HS-5 (cell line): ENCODE measurements at places on chromosomes 3 and 15.

- DNase-seq: no peak
These were observed 18.7 kb upstream of the APH1B start for GRCh38 chr15:63258658-63259057.

GRCh38 chr15:96217983-96218382 lies 112.5 kb upstream of the NR2F2 start:
- no peak for DNase-seq

DNA sequence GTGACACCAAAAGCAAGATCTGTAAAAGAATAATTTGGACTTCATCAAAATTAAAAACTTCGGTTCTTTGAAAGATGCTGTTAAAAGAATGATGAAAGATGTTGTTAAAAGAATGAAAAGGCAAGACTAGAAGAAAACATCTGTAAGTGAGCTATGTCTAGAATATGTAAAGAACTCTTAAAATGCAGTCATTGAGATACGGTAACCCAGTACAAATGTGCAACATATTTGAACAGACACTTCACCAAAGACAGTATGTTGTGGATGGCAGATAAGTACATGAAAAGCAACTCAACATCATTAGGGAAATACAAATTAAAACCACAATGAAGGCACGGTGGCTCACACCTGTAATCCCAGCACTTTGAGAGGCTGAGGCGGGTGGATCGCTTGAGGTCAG lies 139.5 kb downstream of the LRIG1 start:
- no peak for DNase-seq

DNA sequence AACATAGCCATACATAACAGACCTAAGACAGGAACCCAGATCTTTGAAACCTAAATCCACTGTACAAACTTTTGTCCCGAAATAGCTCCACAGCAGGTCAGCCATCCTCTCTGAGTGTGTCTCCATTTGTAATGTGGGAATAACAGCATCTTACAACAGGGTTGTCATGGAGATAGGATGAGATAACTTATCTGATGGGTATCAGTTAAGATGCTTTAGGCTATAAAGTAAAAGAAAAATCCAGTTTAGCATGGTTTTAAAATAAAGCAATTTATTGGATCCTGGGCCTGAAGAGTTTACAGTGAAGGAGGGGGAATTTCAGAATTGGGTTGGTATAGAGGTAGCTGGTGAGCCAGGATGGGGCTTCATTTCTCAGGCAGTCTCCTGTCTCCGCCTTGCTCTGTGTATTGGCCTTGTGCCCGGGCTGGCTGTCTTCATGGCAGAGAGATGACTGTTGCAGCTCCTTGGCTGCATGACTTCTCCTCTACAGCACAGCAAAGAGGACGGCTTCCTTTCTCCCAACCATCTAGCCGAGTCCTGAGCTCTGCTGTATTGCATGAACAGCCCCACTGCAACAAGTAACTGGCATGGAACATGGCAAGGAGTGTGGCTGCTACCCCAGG lies 131.9 kb upstream of the PROK2 start:
- no peak for DNase-seq

- DNase-seq: peak; percentile 49
These were observed 499 bp downstream of the RABL3 start for GRCh38 chr3:120741837-120742197.

- DNase-seq: no peak
These were observed 51.7 kb downstream of the BOC start for GRCh38 chr3:113263020-113263419.

DNA sequence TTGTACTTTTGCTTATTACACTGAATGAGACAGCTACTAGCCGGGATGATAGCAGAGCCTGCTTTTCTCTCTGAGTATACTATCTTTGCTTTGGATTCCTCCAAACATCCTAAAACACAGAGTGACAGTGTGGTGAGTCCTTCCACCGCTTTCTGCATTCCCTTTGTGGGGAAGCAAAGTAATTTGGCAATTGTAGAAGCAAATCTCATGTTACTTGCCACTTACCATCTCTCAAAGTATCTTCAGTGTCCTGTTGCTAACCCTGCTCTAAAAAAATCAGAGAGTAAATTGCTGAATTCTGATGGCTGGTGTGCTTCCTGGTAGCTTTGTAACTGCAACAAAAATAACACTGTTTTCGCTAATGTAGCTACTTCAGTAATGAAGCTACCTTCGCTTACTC lies 92.4 kb upstream of the LRRFIP2 start:
- DNase-seq: no peak

GRCh38 chr15:36497901-36498300 lies 81.5 kb upstream of the CDIN1 start:
- DNase-seq: no peak

GRCh38 chr15:38748710-38749109 lies 184.1 kb upstream of the RASGRP1 start:
- no peak for DNase-seq

DNA sequence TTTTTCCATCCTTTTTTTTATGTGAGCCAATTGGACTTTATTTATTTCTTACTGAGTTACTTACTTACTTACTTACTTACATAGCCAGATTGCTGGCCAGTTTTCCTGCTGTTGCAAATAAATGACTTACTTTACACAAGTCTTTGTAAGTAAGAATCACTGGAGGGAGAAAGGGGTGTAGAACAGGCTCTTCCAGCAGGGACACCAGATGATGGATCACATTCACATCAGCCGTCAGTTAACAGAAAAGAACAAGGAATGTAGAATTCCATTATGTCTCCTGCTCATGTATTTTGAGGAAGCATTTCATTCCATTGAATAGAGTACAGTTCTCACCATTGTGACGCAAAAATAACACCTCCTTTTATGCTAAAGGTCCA lies 188.6 kb downstream of the FNDC3B start:
- no peak for DNase-seq

- DNase-seq: no peak
These were observed 252.7 kb upstream of the ZPLD1 start for GRCh38 chr3:102182162-102182561.

- no peak for DNase-seq
These were observed 17.3 kb downstream of the PLS1 start for GRCh38 chr3:142613491-142613890.

DNA sequence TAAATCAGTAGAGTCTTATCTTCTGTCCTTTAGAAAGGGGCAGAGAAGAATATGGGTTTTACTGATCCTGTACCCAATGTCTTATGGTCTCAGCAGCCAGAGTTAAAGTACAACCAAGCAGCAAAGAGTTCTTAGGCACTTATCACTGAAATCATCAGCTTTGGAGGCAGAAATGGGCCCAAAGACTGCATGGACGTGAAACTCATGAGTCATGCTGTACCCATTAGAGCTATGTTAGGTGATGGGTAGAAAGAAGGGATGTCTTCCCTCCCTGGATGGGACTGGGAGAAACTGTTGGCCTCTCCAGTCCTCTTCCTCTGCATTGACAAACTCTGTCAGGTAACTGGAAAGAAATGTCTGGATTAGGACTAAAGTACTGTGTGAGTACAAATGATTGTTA lies 63.4 kb downstream of the EOMES start:
- no peak for DNase-seq

DNA sequence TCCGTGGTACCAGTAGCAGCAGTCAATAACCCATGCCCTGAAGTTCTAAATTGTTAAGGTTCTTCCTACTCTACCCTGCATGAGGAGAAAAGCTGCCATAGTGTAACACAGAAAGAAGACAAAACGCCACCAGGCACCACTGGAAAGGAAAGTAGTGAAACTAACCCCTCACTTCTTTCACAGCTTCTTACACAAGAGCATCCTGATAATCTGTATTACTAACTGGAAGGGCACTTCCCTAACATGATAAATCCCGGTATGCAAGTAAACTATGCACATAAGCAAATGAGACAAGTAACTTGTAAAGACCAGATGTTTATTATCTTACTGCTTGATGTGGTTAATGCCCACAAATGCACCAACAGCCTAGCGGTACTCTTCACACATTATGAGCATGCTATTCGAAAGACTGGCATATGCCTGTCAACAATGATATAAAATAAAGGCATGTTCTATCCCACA lies 141.3 kb downstream of the ADAM10 start:
- DNase-seq: peak; percentile 48

- no peak for DNase-seq
These were observed 39.3 kb downstream of the SLITRK3 start for GRCh38 chr3:165156757-165157420.

GRCh38 chr3:105938806-105939205 lies 70.0 kb upstream of the CBLB start:
- no peak for DNase-seq

DNA sequence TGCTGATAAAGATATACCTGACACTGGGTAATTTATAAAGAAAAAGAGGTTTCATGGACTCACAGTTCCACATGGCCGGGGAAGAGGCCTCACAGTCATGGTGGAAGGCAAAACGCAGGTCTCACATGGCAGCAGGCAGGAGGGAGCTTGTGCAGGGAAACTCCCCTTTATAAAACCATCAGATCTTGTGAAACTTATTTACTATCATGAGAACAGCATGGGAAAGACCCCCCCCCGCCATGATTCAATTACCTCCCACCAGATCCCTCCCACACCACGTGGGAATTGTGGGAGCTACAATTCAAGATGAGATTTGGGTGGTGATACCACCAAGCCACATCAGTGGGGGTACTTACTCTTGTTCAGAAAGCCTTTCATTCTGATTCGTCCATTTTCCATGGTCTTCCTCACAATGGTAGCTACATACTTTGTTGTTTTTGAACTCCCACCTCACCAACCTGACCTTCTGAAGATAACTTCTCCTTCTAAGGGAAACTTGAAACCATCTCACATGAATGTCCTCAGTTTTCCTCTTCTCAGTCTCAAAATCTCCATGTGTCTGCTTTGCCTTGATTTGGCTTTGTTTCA lies 275.6 kb upstream of the PROK2 start:
- no peak for DNase-seq

- peak; percentile 100 for DNase-seq
These were observed 13.5 kb downstream of the PTPRG start for GRCh38 chr3:61574854-61575253.

DNA sequence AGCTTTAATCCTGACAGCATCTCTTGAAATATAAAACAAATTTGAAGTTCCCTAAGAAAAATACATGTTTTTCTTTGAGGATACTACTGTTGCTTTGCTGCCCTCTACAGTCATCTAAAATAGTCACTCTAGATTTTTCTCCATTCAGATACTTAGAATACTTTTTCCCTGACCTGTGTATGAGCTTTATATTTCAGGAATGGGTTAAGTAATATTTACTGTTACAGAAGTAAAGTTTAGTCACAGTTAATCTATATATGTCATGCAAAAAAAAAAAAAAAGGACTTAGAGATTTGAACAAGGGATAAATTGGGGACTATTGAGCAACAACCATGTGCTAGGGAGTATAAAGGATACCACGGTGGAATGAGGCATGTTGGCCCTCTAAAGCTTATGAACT lies 8.8 kb downstream of the NECTIN3 start:
- peak; percentile 72 for DNase-seq

GRCh38 chr15:100901296-100901695 lies 17.9 kb upstream of the LRRK1 start:
- DNase-seq: no peak

DNA sequence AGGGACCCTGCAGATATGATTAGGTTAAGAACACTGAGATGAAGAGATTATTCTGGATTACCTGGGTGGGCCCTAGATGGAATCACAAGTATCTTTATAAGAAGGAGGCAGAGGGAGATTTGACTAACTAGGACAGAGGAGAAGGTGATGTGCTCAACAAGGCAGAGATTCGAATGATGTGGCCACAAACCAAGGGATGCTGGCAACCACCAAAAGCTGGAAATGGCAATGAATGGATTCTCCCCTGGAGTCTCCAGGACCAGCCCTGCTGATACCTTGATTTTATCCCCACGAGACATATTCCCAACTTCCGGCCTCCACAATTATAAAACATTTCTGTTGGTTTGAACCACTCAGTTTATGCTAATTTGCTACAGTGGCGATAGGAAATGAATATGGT lies 42.9 kb downstream of the RGMA start:
- no peak for DNase-seq

DNA sequence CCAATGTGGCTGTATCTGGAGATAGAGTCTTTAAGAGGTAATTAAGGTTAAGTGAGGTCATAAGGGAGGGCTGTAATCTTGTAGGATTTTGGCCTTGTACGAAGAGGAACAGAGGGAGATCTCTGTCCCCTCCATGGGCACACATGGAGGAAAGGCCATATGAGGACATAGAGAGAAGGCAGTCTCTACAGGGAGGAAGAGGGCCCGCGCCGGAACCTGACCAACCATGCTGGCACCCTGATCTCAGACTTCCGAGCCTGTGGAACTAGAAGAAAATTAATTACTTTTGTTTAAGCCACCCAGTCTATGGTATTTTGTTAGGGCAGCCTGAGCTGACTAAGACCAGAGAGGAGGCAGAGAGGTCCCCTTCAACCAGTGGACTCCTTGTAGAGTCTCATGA lies 17.7 kb upstream of the MRPS22 start:
- DNase-seq: no peak

DNA sequence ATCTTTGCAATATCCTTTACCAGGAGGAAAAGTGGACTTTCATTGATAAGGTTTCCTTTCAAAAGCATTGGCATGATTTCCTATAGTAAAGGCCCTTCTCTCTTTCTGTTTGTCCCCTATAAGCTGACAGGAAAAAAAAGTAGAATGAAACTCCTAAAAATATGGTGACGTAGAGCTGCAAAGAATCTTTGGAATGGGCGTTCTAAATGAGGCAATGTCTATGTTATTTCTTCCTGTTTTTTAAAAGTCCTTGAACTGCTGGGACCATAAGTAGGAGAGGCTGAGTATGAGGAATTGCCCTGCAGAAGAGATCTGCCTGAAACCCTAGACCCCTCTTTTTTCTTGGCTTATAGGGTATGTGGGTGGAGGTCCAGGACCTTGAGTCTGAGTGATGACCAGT lies 17.2 kb downstream of the ST3GAL6 start:
- no peak for DNase-seq

DNA sequence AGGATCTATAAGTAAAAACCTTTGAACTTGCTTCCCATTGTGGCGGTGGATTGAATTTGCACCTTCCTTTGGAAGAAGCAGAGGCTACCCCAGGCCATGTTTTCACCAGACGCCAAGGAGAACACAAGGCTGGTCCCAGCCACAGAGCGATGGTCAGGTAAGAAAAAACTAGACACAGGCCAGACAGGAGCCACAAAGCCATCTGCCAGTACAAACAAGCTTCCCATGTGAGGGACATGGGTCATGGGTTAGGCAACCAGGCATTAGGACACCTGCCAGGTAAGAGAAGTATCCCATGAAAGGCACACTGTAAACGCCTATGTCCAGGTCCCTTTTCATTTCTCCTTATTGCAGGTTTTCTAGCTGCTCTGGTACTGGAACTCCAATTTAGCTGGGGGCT lies 190.2 kb downstream of the KLF13 start:
- DNase-seq: no peak

- DNase-seq: no peak
These were observed 12.4 kb downstream of the PCCB start for GRCh38 chr3:136262559-136262958.

DNA sequence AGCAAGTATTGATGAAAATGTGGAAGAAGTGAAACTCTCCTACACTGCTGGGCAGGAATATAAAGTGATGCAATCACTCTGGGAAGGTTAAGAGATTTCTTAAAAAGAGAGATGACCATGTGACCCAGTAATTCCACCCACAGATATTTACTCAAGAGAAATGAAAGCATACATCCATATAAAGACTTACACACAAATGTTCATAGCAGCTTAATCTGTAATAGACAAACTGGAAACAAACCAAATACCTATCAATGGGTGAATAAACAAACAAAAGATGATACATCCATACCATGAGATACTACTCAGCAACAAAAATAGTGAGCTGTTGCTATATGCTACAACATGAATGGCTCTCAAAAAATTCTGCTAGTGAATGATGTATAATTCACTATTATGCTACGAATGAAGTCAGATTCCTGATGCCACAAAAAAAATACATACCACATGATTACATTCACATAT lies 463.3 kb downstream of the MAGI1 start:
- peak; percentile 91 for DNase-seq

GRCh38 chr3:81585056-81585455 lies 176.4 kb downstream of the GBE1 start:
- no peak for DNase-seq
